ENCODE measurements at places on chromosomes 2 and 18.

DNA sequence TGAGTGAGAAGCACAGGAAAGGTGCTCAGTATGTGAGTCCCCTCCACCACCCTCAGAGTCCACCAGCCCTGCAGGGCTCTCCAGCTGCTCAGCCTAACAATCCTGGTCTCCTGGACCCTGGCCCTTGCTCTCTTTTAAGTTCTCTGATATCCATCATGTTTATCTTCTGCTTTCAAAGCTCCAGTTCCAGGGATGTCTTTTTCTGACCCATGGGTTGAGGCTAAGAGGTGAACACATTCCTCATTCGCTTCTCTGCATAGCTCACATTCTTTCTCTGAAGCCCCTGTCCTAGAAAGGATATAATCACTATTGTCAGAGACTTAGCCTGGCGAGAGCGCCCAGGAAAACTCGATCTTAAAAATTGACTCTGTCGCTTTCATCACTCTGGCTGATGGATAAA is 86.4 kb downstream of the ARL4C start:
- no peak for DNase-seq

DNA sequence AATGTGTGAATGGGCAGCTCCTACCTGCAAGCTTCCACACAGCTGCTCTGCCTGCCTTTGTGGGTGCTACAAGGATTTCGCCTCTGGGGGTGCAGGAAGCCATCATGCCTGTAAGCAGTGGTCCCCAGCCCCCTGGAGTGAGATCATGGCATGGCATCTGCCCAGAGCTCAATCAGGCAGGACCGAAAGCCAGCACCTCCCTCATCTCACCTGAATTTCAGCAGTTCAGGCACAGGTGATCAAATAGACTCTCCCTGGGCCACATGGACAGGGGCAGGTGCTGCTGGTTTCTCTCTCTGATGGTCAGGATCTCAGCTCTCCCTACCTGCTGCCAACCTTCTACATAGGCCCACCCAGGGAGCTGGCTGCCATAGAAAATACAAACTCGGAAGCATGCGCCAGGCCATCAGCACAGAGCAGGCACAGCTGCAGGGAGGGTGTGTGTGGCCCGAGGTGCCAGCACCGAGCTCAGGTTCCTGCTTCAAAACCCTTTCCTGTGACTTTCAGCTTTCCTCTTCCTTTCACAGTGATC is 133.2 kb upstream of the ID2 start:
- DNase-seq, result no peak

DNA sequence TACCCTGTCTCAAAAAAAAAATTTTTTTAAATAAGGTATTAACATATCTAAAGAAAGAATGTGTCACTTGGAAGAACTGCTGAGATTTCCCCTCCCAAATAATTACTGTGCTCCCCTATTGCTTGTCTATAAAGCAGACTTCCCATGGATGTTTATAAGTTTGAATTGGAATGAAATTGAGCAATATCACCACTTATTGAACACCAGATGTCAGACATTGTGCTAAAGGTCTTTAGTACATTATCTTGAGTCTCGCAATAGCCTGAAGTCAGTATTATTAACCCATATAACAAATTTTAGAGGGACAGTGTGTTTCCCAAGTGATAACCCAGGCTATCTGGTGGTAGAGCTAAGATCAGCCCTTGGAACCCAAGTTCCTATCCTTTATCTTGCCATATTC is 102.9 kb upstream of the MSH2 start:
- DNase-seq, result no peak

DNA sequence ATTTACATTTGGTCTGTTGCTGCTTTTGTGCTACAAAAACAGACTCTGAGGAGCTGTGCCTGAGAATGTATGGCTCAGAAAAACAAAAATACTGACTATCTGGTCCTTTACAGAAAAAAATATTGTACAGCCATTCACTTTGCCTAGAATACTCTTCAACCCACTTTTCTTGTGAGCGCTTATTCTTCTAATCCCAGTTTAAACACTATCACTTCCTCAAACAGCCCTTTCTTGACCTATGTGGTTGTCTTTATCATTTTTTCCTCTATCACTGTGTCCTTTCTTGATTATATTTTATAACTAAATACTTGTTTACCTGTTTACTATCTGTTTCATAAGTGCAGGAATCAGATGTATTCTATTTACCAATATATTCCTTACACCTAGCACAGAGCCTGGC is 33.5 kb downstream of the CUL3 start:
- no peak for DNase-seq

DNA sequence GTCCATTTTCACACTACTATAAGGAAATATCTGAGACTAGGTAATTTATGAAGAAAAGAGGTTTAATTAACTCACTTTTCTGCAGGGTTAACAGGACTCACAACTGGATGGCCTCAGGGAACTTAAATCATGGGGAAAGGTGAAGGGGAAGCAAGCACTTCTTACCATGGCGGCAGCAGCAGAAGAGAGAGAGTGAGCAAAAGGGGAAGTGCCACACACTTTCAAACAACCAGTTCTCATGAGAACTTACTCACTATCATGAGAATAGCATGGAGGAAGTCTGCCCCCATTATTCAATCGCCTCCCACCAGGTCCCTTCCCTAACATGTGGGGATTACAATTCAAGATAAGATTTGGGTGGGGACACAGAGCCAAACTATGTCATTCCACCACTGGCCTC is 55.1 kb upstream of the NETO1 start:
- no peak for DNase-seq

GRCh38 chr2:11319939-11320338 is 24.5 kb downstream of the ROCK2 start:
- DNase-seq, result no peak

DNA sequence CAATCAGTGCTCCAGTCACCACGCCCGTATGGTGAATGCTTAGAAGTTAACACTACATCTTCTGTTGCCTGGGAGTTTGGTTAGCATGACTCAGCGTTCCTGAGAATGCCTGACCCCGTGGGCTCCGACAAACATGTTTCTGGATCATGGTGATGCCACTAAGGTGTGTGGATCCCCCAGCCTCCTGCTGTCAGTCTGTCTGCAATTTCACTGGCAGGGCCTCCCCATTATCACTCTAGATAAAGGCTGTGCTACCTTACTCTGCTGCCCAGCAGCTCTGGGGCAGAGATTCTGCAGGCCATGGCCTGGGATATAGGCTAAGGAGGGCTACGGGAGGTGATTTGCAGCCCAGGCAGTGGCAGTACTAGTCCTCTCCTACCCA is 66.0 kb downstream of the STPG4 start:
- DNase-seq, result no peak

GRCh38 chr2:127577503-127577902 is 42.0 kb downstream of the MYO7B start:
- DNase-seq, result no peak

GRCh38 chr2:170974304-170974993 is 45.4 kb downstream of the GORASP2 start:
- DNase-seq, result no peak

GRCh38 chr18:67421651-67422050 is 94.9 kb downstream of the DSEL start:
- no peak for DNase-seq

Data from activated T-helper 1 cell treated with Interleukin-2 at 50 U/mL for 16 hours (primary cell).